Stimulated activated CD8-positive, alpha-beta memory T cell treated with anti-CD3 and anti-CD28 coated beads, Interleukin-4, amount 100 ng/mL, for 1 hour (primary cell): ENCODE measurements at places on chromosomes 4 and X.

DNA sequence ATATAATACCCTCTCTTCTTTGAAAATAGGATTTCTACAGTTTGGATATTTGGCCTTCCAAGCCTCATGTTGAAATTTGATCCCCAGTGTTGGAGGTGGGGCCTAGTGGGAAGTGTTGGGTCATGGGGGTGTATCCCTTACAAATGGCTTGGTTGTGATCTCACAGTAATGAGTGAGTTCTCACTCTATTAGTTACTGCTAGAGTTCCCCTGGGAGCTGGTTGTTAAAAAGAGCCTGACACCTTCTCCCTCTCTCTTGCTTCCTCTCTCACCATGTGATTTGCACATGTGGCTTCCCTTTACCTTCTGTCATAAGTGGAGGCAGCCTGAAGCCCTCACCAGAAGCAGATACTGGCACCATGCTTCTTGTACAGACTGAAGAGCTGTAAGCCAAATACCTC, 73.9 kb downstream of the HDAC8 start:
- DNase-seq = no peak

- DNase-seq = no peak
Measured at GRCh38 chrX:69197690-69198089, 32.4 kb upstream of the PJA1 start.

- DNase-seq = no peak
Measured at GRCh38 chr4:129371926-129372325, 276.0 kb downstream of the C4orf33 start.

DNA sequence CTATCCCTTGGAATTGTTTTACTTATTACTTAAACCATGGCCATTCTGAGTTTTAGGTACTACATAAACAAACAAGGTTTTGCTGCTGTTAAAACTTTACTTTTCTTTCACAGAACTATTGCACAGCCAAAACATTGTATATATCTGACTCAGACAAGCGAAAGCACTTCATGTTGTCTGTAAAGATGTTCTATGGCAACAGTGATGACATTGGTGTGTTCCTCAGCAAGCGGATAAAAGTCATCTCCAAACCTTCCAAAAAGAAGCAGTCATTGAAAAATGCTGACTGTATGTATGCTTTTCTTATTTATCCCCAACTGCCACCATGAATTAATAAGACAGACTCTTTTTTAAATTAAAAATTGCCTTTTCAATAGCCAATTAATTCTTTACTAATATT, 69.8 kb downstream of the CCKAR start:
- DNase-seq = no peak

DNA sequence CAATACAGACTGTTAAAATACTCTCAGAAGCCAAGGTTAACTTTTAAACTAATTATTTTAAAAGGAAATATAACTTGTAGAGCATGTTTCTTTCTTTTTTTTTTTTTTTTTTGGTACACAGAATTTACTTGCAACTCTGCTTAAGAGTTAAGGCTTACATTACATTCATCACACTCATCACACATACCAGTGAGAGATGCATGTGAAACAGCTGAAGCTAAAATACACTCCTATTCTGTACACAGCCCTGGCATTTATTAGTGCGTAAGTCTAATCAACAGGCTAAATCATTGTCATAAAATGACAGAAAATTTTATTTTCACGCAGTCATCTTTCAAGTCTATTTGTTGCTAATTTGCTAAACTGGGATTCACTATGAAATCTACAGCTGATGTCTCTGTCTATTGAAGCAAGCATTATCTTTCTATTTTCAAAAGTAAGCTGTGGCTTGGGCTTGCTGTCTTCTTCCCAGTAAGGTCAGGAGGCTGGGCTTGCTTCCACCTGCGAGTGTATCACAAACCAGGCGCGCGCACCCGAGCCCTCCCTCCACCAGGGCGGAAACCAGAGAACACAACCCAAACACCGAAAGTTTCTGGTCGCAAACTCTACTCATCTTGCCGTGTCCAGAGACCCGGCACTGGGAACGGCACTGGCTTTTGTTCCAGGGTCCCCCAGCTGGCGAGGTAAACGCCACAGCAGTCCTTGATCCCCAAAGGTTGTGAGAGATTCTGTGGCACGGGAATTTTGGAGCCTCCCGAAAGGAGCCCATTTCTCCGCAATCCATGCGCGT, 3.9 kb downstream of the MAML3 start:
- DNase-seq = peak; percentile 27

GRCh38 chr4:138999666-139000065, 15.9 kb upstream of the NOCT start:
- no peak for DNase-seq

- DNase-seq = no peak
Measured at GRCh38 chrX:150454508-150455214, 91.5 kb downstream of the MAMLD1 start.

- DNase-seq = no peak
Measured at GRCh38 chr4:22202246-22202974, 253.8 kb upstream of the KCNIP4 start.

- no peak for DNase-seq
Measured at GRCh38 chr4:20026456-20026855, 225.2 kb upstream of the SLIT2 start.

DNA sequence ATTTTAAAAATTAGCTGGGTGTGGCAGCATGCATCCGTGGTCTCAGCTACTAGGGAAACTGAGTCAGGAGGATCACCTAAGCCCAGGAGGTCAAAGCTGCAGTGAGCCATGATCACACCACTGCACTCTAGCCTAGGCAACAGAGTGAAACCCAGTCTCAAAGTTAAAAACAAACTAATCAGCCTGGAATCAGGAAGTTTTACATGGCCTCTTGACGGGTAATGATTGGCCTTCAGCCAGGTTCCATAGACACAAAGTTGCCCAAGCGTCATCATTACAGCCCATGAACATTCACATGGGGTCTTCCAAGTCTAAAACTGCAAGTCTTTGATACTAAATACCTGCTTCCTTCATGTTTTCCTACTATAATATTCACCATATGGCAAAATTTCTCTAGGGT, 10.0 kb upstream of the RGN start:
- DNase-seq = no peak

DNA sequence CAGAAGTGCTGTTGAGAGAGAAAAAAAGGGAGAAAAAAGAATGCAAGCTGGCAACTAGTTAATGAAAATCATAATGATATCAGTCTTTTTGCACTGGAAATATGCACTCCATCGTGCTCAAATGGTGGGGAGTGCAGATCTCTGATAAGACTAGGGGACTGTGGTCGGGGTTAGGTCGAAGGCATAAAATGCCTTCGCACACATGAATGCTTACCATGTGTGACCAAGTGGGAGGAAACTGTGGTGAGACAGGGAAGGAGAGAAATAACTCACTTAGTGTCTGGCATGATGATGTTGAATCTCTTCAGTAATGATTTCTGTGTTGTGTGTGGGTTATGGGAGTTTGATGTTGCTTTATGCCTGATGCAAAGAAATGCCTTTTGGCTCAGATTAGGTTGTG, 358.9 kb downstream of the FBXO8 start:
- no peak for DNase-seq

DNA sequence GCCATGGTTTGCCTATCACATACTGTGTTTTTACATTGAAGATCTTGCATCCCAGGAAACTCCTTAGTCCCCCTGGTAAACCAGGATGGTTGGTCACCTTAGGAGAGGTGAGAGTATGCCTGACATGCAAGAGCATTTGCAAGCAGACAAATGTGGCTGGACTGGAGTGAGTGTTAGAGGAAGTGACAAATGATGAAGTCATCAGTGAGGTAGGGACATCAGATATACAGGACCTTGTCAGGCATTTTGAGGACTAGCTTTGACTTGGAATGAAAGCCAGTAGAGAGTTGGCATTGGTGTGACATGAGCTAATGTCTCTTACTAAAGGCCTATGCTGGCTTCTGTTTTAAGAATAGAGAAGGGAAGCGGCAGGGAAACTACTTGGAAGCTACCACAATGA, 124.9 kb downstream of the FRMPD4 start:
- no peak for DNase-seq

DNA sequence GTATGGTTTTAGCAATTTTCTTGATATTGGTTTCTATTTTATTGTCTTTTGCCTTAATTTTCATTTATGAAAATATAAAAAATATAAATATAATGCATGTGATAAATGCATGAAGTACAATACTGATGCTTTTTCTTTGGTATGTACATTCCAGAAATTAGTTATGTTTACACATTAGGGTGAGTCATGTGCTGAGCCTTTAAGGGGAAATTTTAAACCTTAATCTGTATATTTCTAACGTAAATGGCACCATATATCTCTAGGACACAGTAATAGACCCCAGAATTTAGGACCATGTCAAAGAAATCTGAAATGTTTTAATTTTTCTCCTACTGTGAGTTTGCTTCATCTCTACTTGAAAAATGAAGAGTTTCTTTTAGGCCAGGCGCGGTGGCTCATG, 117.8 kb upstream of the SPRY1 start:
- no peak for DNase-seq

DNA sequence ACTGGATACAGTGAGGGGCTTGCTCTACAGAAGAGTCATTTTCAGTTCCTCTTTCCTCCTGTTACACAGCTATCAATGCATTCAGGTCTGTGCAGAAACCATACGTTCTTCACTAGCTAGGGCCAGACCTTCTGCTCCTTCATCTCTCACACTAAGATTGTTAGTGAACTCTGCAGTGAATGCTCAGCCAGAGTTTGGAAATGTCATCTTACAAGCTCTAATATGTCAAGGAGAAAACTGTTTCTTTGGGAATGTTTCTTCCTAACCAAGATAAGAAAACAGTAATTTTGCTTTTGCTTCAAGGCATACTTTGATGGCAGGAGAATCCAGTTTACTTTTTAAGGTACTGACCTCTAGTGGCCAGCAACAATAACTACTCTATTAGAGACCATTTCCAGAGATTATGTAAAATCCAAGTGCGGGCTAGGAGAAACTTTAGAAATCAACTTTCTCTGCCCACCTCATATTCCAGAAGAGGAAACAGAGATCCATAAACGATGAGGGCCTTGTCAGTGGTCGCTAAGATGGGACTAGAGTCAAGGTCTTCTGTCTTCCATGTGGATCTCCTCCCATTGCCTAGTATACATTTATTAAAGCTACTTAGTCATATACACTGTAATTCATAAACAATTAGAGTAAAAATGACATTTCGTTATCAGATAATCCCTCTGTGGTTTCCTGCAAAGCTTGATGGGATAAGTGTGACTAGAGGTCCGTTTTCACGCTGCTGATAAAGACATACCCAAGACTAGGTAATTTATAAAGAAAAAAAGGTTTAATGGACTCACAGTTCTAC, 12.1 kb upstream of the CC2D2A start:
- no peak for DNase-seq

DNA sequence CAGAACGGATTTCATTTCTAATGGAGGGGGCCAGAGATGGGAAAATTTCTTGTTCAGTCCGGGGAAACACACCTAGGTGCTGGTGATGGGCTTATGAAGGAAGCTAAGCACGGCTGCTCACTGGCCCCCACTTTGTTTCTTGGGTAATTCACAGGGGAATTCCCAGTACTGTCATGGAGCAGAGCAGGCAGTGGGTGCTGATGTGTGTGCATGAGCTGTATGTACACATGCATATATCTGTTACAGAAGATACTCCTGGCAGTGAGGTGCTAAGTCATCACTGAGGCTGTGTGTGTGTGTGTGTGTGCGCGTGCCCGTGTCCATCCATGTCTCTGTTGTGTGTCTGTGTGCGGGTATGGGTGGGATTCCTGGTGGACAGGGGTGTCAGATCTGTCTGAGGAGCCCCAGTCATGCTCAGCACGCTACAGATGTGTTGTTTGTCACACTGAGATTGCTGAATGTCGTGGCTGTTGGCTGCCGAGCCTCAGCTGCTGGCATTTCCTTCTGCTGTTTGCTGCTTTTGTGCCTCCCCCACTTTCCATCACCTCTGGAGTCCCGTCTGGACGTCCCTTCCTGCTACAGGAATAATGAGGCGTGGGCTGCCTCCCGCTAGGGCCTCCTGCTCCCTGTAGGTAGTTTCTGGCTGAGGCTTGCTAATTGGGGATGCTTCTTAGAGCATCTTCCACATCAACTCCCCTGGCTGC, 53.3 kb downstream of the JADE1 start:
- DNase-seq = no peak

GRCh38 chr4:70365479-70365878, 4.9 kb downstream of the SMR3A start:
- no peak for DNase-seq

GRCh38 chr4:25113915-25114904, 46.0 kb downstream of the SEPSECS start:
- no peak for DNase-seq

DNA sequence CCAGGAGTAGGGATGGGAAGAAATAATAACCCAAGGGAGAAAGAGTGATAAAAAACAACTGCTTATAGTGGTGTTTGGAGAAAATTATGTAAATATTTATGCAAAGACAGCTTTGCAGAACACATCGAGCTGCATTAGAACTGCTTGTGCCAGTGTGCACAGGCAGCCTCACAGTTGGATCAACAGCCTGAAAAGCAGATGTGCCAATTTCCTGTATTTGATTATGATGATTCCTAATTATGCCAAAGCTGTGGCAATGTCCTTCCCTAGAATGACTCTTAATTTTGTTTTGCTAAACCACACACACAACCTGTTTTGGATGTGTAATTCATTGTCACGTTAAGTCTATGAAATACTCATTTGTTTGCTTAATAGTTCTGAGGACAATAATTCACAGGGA, 30.6 kb upstream of the ANTXR2 start:
- DNase-seq = no peak

DNA sequence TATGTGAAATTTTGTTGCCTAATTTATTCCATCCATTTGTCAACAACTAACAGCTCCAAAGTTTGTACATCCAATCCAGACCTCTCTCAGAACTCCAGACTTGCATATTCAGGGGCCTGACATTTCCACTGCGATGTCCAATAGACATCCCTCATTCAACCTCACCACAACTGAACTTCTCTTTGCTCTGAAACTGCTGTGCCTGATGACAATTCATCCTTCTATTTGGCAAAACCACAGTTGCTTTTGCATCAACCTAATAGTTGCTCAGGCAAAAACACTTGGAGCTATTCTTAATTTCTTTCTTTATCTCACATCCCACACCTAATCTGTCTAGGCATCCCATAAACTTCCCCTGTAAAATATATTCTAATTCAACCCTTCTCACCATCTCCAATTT, 56.5 kb downstream of the ANTXR2 start:
- no peak for DNase-seq

GRCh38 chrX:150547375-150548115, 20.9 kb upstream of the MTM1 start:
- DNase-seq = no peak

- DNase-seq = no peak
Measured at GRCh38 chr4:178026999-178027398, 584.8 kb upstream of the AGA start.

DNA sequence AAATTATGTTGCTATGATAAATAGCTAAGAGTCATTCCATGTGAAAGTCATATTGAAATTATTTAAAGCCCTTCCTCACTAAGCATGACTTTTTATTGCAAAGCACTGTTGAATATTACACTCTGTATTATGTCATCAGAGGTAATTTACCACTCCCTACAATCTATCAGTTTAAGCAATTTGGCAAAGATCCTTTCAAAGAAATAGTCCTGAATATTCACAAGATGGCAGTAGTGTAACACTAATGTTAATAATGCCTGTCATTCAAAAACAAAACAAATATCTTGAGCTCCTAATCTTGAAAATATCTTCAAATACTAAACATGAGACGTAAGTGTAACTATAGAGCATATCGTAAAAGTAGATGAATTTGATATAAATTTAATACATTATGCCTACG, 208.6 kb upstream of the TECRL start:
- DNase-seq = no peak
